ENCODE measurements at places on chromosomes 5 and 9.
A peak's percentile ranks its signal among the peaks of the same experiment; 100 is the strongest.

DNA sequence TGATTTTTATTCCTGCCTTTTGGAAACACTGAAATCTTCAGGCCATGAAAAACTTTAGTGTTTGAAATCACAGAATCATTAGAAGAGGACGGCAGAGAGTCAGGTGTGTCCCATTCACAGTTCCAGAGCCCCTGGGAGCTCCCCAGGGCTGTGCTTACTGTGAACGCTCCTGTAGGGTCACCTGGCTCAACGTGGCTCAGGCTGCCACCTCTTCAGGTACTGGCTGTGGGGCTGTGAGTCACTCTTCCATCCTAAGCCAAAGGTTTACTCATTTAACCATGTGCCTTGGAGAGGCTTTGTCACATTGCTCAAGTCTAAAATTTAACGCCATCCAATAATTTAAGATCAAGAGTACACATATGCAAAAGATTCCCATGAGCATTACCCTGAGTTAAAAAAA lies 50.2 kb upstream of the FSTL4 start:
- DNase-seq, result no peak

GRCh38 chr5:95081500-95081960 lies 203.4 kb downstream of the MCTP1 start:
- DNase-seq, result peak; percentile 35

- DNase-seq, result no peak
Measured at GRCh38 chr9:126615791-126616447, 2.2 kb downstream of the LMX1B start.

DNA sequence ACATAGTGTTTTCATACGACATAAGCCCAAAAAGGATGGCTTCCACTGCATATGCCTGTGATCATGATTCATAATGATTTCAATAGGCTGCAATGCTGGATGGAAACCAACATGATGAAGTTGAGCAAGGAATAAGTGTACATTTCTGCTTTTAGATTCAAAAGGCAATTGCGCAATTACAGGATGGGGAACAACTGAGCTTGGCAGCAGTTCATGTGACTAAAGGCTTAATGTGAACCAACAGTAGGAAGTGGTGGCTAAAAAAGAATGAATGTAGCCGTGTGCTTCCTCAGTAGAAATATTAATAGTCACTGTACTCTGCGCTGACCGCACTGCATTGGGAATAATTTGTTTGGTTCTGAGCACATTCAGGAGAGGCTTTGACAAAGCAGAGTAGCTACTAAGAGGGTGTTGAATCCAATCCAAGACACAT lies 51.2 kb downstream of the SLC1A3 start:
- DNase-seq, result no peak

GRCh38 chr5:168661593-168662485 lies 82.7 kb upstream of the PANK3 start:
- no peak for DNase-seq

GRCh38 chr5:128644863-128645262 lies 106.8 kb upstream of the FBN2 start:
- DNase-seq, result no peak

GRCh38 chr5:161547406-161547737 lies 847 bp upstream of the GABRB2 start:
- no peak for DNase-seq

DNA sequence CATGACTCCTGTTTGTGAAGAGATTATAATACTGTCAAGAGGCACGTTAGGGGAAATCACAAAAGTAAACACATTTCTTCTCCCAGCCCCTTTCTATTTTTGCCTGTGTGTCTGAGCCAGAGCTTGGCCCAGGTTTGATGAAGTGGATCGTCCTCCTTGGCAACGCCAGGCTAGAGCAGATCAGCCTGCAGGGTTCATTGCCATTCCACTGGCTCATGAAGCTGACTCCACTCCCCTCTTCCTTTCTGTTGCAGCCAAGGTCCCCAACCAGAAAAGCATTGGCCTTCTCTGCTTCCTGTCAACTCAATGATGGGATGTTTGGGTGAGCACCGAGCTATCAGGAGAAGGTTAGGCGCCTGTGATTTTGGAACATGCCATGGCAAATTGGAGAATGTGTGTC lies 3.3 kb downstream of the ADRB2 start:
- no peak for DNase-seq

- no peak for DNase-seq
Measured at GRCh38 chr9:36815566-36816348, 218.3 kb downstream of the PAX5 start.

- no peak for DNase-seq
Measured at GRCh38 chr9:134167530-134167931, 3.2 kb upstream of the RNU6ATAC start.

DNA sequence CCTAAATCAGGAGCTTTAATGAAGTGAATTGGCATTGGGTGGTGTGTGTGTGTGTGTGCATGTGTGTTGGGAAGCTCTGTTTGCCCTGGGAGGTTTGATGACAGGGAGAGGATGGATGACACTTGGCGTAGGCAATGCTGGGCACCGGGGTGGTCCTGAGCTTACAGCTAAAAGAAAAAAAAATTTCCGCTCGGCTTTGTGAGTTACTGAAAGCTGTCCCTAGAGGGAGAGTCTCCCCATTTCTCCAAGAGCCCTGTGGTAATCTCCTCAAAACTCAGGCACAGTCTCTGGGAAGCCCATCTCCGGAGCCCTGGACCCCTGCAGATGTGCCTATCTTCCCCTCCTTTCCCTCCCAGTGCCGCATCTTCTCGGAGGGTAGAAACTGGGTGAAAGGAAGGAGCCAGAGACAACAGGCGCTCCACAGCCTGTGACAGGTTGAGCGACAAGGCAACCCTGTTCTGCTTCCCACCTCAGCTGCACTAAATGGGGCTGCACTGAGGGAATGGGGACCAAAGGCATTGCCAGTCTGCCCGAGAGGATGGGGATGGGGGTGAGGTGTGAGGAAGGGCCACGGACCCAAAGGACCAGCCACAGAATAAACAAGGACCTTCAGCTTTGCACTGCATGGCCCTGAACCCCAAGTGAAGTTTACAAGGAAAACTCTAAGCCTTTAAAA lies 35.8 kb upstream of the TIFAB start:
- no peak for DNase-seq

DNA sequence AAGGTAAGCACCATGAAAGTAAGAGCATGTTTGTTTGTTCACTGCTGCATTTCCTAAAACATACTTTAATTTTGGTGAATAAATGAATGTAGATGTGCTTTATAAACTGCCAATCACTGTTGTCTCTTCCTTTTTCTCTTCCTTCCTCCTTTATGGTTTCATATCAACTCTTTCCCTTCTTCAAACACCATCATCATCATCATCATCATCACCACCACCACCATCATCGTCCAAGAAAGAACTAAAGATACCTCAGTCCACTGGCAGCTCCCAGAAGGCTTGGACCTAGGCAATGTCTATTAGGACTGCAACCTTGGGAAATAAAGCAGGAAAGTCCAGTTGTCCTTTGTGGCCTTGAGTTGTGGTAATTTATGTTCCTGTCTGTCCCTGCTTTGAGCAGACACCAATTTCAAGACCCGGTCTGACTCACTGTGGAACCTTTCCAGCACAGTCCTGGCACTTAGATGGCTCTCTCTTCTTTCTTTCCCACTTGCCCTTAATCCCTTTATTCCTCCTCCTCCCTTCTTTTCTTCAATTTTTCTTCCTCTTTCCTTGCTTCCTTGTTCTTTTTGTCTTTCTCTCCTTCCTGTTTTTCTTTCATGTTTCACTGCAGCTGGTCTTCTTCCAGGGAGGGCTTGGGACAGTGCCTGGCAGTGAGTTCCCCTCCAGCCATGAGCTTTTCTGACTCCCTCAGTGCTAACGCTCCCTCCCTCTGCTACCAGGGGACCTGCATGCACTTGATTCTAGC lies 99.3 kb downstream of the ANGPTL2 start:
- no peak for DNase-seq
